Fibroblast of skin of right quadriceps (primary cell): ENCODE measurements at places on chromosomes 7 and 10.

DNA sequence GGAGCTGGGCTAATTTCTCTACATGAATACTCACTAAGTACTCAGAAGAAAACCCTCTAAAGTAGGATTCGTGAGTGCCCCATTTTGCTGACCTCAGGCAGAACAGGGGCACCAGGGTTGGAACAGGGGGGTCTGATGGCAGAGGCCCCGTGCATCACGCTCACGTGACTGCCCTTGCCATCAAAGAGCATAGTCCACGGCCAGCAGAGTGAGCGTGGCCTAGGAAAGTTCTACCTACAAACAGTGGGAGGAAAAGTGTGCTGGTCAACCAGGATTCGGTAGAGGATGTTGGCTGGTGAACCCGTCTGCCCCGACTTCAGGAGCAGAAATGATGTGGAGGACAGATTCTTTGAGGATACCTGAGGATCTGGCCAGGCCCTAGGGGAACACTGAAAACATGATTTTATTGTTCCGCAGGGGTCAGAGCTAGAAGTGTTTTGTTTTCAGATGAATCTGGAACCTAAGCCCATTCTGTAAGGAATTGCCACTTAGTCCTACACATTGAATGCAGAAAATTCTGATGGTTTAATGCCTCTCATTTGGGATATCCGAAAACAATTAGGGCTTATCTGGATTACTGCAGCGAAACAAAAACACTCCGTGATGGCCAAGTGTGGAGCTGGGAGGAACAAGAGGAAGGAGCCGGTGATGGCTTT lies 138.8 kb upstream of the SHH start:
- DNase-seq = no peak

GRCh38 chr10:130933008-130933390 lies 378.5 kb downstream of the TCERG1L start:
- no peak for DNase-seq

GRCh38 chr10:120573355-120573754 lies 116.3 kb downstream of the PLPP4 start:
- no peak for DNase-seq

DNA sequence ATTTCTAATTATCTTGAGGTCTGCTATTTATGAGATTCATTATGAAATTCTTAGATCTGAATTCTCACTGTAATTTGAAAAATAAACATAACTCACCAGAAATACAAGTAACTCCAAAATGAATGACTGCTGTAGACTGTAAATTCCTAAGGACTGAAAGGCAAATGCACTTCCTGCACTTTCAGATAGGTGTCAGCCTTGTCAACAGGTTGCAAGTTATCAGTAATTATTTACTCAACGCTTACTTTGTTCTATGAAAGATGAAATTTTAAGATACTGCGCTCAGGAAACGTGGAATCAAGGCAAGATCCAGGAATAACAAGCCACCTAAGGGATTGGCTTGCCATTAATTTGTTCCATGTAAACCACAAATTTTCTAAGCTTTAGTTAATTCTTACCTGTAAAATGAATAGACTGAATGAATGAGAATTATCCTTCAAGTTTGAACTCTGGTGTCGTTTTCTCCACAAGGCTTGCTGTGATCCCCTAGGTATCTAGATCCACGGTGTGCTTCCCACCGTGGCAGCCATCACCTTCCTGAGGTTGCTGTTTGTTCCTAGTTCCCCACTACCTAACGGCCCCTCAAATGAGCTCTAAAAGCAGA lies 12.6 kb downstream of the DHX32 start:
- DNase-seq = peak; percentile 42

DNA sequence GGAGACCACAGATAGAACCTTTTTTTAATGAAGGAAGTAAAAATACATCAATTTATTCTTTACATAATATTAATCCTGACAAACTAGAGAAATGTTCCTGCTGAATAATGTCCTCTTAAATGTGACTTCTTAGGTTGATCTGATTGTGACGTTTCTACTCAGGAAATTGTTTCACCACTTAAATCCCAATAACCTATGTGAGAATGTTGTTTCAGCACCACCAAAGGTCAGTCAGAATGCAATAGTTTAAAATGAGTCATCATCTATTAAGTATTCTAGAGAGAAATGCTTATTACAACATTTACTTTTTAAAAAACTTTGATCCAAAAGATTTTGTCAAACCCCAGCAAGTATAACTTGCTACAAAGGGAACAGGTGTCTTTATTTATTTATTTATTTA lies 155.4 kb upstream of the CACNA2D1 start:
- DNase-seq = peak; percentile 43

- DNase-seq = no peak
These were observed 280.0 kb downstream of the RPS24 start for GRCh38 chr10:78313636-78314035.

DNA sequence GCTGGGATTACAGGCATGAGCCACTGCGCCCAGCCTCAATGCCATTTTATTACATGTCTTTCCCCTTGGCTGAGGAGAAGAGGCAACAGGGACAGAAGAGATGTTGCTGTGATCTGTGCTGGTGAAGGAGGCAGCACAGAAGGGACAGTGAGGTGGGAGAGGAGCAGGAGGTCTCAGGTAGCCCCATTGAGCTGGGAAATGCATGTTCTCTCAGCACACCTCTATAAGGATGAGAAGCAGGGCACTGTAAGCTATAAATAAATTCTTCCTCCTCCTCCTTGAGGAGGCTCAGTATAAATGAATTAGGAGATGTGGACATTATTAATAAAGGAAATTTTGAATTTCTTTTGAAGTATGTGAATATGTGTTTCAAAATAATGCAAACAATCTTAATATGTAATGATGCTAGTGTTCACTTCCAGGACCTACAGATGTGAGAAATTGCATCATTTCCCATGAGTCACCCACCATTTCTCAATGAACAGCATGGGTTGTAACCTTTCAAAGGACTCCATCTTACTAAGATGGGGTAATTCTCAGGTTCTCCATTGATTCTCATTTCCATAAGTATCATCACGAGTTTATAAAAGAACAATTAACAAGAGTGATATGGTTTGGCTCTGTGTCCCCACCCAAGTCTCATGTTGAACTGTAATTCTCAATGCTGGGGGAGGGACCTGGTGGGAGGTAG lies 88.9 kb upstream of the ODAD2 start:
- peak; percentile 82 for DNase-seq

DNA sequence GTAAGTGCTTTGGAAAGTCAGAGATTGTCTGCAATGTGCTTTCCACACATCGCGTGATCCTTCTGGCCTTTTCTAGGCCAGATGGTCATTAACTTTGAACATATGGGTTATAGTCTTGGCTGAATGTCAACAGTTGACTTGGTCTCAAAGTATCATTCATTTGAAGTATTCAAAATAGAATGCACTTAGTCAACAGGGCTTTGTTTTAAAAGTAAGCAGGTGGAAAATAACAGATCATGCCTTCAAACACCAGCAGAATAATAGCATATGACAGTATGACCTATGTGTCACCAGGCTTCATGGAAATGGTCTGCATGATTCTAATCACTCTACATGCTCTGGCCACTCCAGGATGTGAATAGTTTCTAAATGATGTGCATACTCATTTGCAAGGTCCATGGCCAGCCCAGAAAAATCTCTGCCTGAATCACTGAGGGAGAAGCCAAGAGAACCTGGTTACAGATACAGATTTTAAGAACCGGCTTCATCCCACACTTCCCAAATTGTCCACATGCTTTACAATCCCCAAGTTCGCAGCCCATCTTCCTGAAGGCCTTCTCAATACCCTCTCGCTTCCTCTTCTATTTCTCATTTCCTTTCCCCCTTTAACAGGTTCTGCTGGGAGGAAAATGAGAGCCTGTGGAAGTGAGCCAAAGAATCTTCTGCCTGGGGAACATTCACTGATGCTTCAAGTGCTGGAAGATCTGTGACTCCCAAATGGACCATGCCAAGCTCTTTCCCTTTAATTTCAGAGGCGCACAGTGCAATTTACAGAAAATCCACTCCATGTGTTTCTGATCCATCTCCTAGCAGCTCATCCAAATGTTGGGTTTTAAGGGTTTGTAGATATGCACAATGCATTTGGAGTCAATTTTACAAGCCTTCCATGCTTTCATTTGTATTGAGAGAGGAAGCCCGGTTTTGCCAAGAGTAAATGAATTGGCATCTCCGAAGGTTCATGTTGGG lies 122.8 kb upstream of the GDF10 start:
- peak; percentile 35 for DNase-seq

DNA sequence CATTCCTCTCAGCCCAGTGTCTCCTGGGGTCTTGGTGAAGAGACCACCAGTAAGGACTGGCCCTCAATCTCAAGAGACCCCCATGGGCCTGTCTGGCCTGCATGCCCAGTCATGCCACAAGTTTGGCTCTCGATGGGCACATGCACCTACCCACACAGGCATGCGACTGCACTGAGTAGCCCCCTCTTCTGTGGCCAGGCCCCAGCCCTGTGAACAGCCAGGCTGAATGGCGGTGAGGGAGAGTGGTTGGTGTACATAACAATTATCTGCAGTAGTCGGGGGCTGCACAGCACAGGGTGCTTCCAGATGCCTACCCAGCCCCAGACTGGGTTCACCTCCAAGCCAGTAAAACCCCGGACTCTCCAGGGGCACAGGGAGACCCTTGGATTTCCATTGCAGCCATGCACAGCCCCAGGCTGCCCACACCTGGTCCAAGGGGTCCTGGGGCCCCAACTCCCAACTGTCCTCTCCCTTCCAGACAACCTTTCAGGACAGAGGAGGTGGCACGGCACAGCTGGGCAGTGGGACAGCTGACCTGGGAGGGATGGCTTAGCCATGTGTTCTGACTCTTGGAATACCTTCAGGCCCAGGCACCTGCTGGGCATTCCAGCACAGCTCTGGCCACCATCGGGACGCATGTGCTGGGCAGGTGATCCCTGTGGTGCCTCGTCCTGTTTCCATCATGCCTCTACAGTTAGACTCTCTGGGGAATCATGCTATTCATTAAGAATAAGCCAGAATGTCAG lies 21.0 kb upstream of the CSGALNACT2 start:
- no peak for DNase-seq

- no peak for DNase-seq
These were observed 9.8 kb downstream of the UPP1 start for GRCh38 chr7:48098846-48099245.

GRCh38 chr7:131506597-131506996 lies 49.8 kb downstream of the PODXL start:
- no peak for DNase-seq

- no peak for DNase-seq
These were observed 102.5 kb downstream of the FGFR2 start for GRCh38 chr10:121495719-121496118.

DNA sequence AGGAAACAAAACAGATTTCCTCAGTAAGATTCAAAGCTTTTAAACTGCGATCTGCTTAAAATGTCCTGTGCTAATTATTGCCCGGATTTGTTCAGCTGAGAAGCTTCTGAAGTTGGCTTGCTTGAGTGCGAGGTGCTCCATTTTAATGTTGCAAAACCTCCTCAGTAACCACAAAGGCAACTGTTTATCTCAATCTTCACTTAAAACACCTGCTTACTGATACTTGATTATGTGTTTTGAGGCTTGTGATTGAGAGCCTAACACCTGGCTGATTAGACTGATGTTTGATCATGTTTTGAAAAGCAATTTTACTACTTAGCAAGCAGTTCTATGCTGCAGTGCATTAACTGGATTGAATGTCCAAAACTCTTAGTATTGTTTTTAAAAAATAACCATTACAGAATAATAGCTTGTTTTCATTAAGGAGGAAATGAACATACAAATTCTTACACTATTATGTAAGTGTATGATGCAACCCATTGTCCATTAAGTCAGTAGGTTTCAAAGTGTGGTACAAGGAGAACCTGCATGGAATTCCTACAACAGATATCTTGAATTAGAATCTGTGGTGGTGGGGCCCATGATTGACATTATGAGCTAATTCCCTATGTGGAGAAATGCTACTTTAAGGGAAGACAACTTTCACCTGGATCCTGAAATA lies 96.9 kb upstream of the FAM180A start:
- no peak for DNase-seq

- DNase-seq = no peak
These were observed 649.6 kb downstream of the REEP3 start for GRCh38 chr10:64170791-64171190.

DNA sequence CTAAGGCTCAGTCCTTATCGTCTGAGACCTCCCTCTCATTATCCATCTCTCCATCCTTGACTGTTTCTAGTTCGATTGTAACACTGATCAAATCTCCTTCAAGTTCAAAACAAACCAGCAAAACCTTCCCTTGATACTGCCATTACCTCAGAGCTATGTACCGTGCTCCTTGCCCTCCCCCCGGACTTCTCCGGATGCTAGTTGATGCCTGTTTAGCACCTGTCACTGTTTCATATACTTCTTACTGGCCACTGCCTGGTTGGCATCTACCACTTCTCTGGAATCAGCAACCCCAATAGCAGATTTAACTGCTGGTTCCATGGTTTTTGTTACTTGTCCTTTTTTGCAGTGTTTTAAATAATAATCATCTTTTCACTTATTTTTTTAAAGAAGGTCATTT lies 64.1 kb downstream of the BMPR1A start:
- DNase-seq = no peak

DNA sequence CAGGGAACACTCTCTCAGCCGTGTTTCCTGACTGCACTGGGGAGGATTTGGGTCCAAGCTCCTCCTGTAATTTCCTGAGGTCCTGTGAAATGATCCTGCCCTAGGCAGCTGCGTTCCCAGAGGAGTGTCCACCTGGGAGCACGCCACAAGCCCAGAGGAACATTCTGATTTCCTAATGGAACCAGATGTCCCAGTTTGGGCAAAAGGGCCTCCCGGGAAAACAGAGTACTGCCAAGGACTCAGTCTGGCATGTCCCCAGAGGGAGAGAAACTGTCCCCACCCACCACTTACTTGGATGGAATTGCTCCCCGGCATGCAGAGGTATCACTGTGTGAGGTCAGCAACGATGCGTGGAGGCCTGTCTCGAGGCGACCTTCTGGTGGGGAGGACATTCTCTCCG lies 34.5 kb downstream of the ASB13 start:
- DNase-seq = no peak

GRCh38 chr7:15916681-15917380 lies 230.3 kb upstream of the MEOX2 start:
- DNase-seq = peak; percentile 27

DNA sequence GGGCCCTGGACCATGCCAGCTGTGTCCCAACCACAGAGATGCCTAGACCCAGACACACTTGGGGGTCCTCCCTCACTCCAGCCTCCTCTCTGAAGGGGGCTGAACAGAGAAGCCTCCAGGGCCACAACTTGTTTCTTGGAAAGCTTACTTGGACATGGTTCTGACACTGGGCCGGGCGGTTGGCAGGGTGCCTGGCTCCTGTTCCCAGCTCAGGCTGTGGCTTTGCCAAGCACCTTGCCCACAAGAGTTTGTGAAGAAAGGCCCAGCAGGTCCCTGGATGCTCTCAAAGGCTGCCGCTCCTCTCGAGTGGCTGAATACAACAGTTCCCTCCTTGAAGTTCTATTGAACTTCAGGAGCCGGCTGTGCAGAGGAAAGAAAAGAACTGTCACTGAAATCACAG lies 181.6 kb downstream of the PTPN20 start:
- DNase-seq = no peak

DNA sequence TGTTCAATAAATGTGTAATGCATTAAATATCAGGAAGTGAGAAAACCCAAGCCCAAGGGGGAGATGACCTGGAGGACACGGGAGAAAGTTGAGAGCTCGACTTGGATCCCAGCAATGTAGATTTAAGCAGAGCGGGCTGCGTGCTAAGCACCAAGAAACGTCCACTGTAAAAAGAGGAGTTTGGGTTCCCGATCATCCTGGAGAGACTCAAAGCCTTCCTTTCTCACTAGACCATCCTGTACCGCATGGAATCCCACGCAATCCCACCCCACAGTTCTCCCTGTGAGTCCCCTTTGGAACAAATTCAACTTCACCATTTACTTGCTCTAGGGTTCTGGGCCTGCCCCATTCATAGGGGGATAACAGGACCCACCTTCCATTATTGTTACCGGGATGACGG lies 2.4 kb downstream of the TRPV6 start:
- DNase-seq = no peak

GRCh38 chr7:127718340-127718679 lies 66.3 kb downstream of the SND1 start:
- DNase-seq = no peak
